ENCODE measurements at places on chromosomes 5 and 9.
A peak's percentile ranks its signal among the peaks of the same experiment; 100 is the strongest.

GRCh38 chr5:134736173-134736812 is 2.1 kb upstream of the CAMLG start:
- DNase-seq = no peak

DNA sequence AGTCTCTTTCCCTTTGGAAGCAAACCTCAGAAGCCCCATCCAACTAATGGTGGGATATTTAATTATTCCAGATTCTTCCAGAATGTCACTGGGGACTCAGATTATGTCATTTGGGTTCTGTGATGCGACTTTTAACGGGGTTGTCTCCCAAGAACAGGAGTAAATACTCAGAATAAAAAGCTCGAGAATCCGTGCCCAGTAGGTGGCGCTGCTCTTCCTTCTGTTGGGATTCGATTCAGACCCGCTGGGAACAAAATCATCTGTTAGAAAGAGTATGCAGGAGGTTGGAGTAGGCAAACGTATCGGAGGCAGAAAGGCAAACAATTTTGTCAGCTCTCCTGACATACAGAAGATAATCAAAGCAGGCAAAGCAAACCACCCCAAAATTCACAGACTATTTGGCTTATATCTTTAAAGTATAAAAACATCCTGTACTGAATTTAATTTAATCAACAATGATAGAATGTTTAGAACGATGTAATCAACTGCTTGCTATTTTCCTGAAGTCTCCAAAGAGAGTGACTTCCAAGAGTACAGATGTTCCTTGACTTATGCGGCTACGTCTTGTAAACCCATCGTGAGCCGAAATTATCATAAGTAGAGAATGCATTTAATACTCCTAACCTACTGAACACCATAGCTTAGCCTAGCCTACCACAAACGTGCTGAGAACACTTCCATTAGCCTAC is 169.8 kb upstream of the RAI14 start:
- DNase-seq = peak; percentile 80

GRCh38 chr9:120878188-120879130 is 1.5 kb upstream of the PHF19 start:
- no peak for DNase-seq

- no peak for DNase-seq
Measured at GRCh38 chr9:131552030-131552429, 6.7 kb downstream of the PRRT1B start.

- no peak for DNase-seq
Measured at GRCh38 chr9:899440-900184, 58.1 kb downstream of the DMRT1 start.

- no peak for DNase-seq
Measured at GRCh38 chr9:96626912-96627311, 7.3 kb upstream of the CDC14B start.

Measured in adrenal gland (tissue), 19 donors.